ENCODE measurements at places on chromosomes 1 and 21. TPM values are rescaled to one million over a fixed set of nuclear protein-coding genes. Genes with fewer than 3 reads are reported as not detected.

C1orf105 gene
- not detected for total RNA-seq

CFHR1 gene
- 0.19 TPM for total RNA-seq

RNF186 gene
- total RNA-seq, result not detected

ARTN gene
- total RNA-seq, result not detected

FCRL2 gene
- total RNA-seq, result not detected

DRAXIN gene
- total RNA-seq, result 0.56 TPM

IFI44 gene
- total RNA-seq, result 19.2 TPM

IFNLR1 gene
- under 0.01 TPM for total RNA-seq

CHIA gene
- not detected for total RNA-seq

SLC25A34 gene
- 0.38 TPM for total RNA-seq

PLA2G2A gene
- total RNA-seq, result not detected

OR6N1 gene
- total RNA-seq, result not detected

ALG14 gene
- total RNA-seq, result 1.1 TPM

GBP4 gene
- 2.3 TPM for total RNA-seq

SELENBP1 gene
- 19.7 TPM for total RNA-seq

TMEM50A gene
- total RNA-seq, result 197 TPM

CITED4 gene
- 2.3 TPM for total RNA-seq

LIN28A gene
- total RNA-seq, result not detected

MASP2 gene
- 0.19 TPM for total RNA-seq

ORC1 gene
- 10.5 TPM for total RNA-seq

FABP3 gene
- total RNA-seq, result 2.7 TPM

FCAMR gene
- not detected for total RNA-seq

OR2L2 gene
- total RNA-seq, result not detected

SMG5 gene
- 48.1 TPM for total RNA-seq

All from regular cardiac myocyte (primary cell).